Fibroblast of villous mesenchyme (primary cell): ENCODE measurements at places on chromosomes 12 and 14. TPM values are rescaled to one million over a fixed set of nuclear protein-coding genes. Genes with fewer than 3 reads are reported as not detected.

The C12orf50 gene
- total RNA-seq: under 0.01 TPM in 1 of 2 replicates, not detected in the other

The OTOGL gene
- under 0.01 TPM in 2 replicates for total RNA-seq

The SLC6A12 gene
- total RNA-seq: not detected in 2 replicates

The CEBPE gene
- total RNA-seq: not detected in 2 replicates

The AKAP3 gene
- total RNA-seq: 0.64 and 1.3 TPM in 2 replicates

The CELA1 gene
- not detected in 2 replicates for total RNA-seq
